SJSA1 (cell line): ENCODE measurements at places on chromosomes 3 and 15.
A peak's percentile ranks its signal among the peaks of the same experiment; 100 is the strongest.

- DNase-seq, result no peak
Observed at GRCh38 chr3:43998836-43999727, 242.6 kb upstream of the TOPAZ1 start.

DNA sequence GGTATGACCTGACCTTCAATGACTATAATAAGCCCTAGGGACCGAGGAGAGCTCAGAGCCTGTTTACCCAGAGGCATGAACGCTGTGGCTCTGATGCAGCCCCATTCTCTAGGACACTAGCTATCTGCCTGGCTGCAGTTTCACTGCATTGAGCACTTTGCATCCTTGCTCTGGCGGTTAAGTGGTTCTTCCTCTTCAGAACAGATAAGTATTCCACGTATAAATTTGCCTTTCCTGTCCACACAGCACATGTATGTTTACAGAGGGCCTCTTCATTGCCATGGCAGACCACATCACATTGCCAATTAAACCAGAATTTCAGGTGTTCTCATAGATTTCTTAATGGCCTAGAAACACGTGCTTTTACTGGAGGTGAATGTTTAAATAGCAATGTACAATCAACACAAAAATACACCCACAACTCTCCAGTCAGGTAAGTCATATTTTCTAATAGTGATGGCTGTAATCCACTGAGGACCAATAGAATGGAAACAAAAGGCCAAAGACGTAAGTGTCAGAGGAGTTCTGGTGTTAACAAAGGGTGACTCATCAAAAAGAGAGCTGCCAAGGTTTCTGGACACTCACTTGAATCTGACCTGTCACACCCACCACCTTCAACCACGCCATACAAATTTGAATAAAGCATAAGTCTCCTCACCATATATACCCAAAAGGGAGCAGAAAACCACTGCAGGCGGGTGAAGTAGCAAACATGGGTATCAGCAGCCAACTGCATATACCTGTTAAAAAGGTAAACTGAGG is 553.4 kb downstream of the OCA2 start:
- no peak for DNase-seq

- DNase-seq, result peak; percentile 87
Observed at GRCh38 chr3:130963878-130964277, 62.7 kb downstream of the ASTE1 start.

DNA sequence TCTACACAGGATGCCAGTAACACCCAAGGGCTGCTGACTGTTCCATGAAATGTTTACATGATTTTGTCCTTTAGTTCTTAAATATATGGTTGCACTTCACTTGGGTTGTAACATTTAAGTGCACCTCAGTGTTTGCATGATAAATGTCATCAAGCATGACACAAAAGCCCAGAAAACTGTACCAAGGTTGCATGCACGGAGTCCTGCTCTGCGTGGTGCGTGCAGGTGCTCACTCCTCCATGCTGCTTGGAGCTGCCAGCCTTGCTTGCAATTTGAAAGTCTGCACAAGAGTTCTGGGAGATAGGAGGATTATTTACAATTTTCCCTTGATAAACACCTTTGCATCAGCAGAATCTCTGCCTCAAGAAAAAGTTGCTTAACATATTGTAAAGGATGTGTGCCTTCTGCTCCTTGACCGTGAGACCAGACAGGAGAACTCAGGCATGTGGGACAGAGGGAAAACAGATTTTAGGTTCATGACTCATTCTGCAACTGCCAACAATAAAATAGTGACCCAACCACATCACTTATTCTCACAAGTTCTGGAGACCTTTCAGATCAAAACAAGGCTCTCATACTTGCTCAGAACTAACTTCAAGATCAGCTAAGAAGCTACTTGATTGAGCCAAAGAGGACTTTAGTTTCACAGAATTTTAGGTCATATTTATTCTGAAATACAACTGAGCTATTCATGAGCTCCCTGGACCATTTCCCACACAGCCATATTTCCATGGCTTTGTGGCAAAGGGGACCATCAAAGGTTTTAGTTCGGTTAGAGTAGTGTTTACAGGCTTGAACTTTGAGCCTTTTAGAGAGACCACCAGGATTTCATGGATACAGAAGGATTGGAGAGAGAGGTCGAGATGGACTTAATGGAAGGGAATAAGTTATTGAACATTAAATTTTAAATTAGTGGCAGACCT is 128.4 kb upstream of the ZBED2 start:
- no peak for DNase-seq

- DNase-seq, result no peak
Observed at GRCh38 chr15:68707386-68707785, 113.3 kb downstream of the ANP32A start.

GRCh38 chr3:182149594-182149993 is 437.9 kb downstream of the SOX2 start:
- no peak for DNase-seq

DNA sequence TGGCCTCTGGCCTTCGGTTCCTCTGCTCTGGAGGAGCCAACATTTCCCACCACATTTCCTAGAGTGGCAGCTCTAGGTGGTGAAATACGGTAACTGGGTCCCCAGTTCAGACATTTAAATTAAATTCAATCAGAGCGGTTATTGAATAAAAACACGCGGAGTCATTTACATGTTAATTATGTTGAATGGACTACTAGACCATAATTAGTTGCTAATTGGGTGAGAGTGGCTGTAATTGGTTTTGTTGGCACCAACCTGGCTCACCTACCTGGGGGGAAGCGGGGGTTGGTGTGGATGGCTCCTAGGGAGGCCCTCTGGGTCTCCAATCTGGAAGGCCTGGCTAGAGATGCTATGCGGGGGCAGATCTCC is 12.7 kb downstream of the SEMA3F start:
- no peak for DNase-seq

DNA sequence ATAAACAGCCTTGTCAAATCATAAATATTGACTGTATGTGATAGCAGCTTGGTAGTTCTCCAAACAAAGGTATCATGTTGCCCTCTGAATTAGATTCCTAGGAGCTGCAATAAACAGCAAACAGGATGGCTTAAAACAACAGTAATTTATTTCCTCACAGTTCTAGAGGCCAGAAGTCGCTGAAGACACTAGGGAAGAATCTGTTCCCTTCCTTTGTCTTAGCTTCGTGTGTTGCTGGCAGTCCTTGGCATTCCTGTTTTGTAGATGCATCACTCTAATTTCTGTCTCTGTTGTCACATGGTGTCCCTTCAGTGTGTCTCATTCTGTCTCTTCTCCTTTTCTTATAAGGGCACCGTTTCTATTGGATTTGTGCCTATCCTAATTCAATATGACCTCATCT is 679.3 kb downstream of the OTOL1 start:
- DNase-seq, result no peak

- DNase-seq, result no peak
Observed at GRCh38 chr3:32641356-32641755, 43.6 kb upstream of the CNOT10 start.
